ENCODE measurements at places on chromosomes 6 and 20. TPM values are rescaled to one million over a fixed set of nuclear protein-coding genes. Genes with fewer than 3 reads are reported as not detected.

ITPR3 gene
- total RNA-seq: 65.8 TPM

SYCP2L gene
- 2.4 TPM for total RNA-seq

TRIM10 gene
- not detected for total RNA-seq

OARD1 gene
- total RNA-seq: 18.2 TPM

POPDC3 gene
- total RNA-seq: 29.2 TPM

MUC22 gene
- total RNA-seq: not detected

GSTA3 gene
- total RNA-seq: not detected

FLRT3 gene
- total RNA-seq: 0.67 TPM

GTF3C6 gene
- 146 TPM for total RNA-seq

INSM1 gene
- total RNA-seq: 0.05 TPM

APCDD1L gene
- total RNA-seq: 0.62 TPM

FAXC gene
- total RNA-seq: 9.0 TPM

BTN2A1 gene
- 23.0 TPM for total RNA-seq

NKX2-2 gene
- not detected for total RNA-seq

SAPCD1 gene
- 6.3 TPM for total RNA-seq

ZC3H12D gene
- total RNA-seq: 0.26 TPM

TREML4 gene
- total RNA-seq: not detected

LY6G6D gene
- not detected for total RNA-seq

TBXT gene
- not detected for total RNA-seq

FKBP1C gene
- 0.49 TPM for total RNA-seq

TSBP1 gene
- total RNA-seq: not detected

PPP1R16B gene
- 0.92 TPM for total RNA-seq

MYLK4 gene
- total RNA-seq: 0.85 TPM

PI3 gene
- total RNA-seq: not detected

SLC35F1 gene
- total RNA-seq: not detected

SMLR1 gene
- total RNA-seq: 0.08 TPM

DEFB132 gene
- total RNA-seq: 0.10 TPM

ARMC2 gene
- total RNA-seq: 9.3 TPM

PRSS16 gene
- total RNA-seq: 4.7 TPM

CLDN20 gene
- not detected for total RNA-seq

SNX5 gene
- total RNA-seq: 90.8 TPM

TMEM14C gene
- total RNA-seq: 159 TPM

FILIP1 gene
- total RNA-seq: 0.26 TPM

RFX6 gene
- total RNA-seq: not detected

SOBP gene
- 9.0 TPM for total RNA-seq

HLA-DQB2 gene
- not detected for total RNA-seq

FAM184A gene
- total RNA-seq: 8.7 TPM

Measured in Panc1 (cell line).